ENCODE measurements at places on chromosomes 4 and X.

GRCh38 chrX:1912193-1912592 is 297.3 kb downstream of the ASMT start:
- no peak for DNase-seq

DNA sequence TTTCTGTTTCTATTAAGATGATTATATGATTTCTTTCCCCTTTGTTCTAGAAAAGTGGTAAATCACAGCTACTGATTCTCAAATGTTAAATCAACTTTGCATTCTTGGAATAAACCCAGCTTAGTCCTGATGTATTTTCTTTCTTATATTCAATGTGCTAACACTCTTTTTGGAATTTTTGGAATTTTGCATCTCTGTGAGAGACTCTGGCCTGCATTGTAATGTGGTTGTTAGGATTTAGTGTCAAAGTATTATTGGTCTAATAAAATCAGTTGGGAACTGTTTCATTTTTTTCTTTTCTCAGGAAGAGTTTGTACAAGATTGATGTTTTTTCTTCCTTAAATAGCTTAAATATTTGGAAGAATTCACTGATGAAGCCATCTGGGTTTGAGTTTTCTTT is 109.6 kb downstream of the KIT start:
- DNase-seq = no peak

GRCh38 chrX:126165721-126166461 is at the start of gene DCAF12L2:
Gene DCAF12L2 (minus strand): TSS chrX:126166289. CDS start chrX:126165924, 365 bp downstream.
- no peak for DNase-seq

DNA sequence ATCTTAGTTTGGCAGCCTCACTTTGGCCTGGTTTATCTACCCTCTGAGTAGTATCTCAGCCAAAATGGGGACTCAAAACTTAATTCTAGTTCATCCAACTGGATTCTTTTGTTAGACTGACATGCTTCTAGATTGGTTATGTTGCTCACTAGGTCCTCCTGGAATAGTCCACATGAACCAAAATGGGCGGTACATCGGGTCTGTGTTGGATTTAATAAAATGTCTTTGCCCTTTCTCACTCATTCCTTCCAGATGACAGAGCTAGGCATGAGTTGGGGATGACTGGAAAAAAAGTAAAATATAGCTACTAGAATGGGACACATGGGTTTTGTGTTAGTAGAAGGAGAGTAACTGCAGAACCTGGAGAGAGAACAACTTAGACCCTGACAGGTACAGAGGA is 247.9 kb downstream of the CCSER1 start:
- no peak for DNase-seq

- no peak for DNase-seq
Measured at GRCh38 chrX:100662796-100663195, 18.8 kb downstream of the SRPX2 start.

DNA sequence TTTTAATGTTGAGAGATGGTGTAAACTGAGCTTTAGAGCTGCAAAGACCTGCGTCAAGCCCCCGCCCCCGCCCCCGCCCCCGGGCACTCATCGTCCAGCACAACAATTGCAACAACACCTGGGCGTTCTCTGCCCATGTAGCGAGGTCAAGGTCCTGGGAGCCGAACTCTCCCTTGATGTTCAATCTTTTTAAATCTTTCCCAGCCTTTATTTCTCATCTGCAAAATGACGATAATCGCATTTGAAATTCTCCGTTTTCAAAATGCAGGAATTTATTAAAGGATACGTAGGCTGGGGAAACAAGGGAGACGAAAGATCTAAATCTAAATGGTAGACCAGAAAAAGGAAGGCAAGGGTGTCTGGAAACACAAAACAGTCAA is 648 bp upstream of the MSMO1 start:
- peak; percentile 46 for DNase-seq

DNA sequence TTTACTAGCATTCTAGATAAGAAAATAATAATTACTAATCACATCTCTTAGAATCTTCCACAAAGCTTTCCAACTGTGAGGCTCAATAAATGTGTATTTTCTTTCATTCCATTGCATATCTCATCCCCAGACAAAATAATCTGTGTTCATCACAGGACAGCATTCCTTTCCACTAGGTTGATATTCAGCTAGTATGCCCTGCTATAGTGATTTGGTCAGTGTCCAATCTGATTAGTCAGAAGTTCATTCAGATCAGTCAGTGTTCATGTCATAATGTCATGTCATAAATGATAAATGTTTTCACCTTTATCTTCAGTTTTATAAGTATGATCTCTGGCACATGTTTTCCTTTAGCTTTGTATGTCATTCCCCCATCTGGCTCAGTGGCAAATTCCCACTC is 611.4 kb downstream of the KCTD8 start:
- no peak for DNase-seq

DNA sequence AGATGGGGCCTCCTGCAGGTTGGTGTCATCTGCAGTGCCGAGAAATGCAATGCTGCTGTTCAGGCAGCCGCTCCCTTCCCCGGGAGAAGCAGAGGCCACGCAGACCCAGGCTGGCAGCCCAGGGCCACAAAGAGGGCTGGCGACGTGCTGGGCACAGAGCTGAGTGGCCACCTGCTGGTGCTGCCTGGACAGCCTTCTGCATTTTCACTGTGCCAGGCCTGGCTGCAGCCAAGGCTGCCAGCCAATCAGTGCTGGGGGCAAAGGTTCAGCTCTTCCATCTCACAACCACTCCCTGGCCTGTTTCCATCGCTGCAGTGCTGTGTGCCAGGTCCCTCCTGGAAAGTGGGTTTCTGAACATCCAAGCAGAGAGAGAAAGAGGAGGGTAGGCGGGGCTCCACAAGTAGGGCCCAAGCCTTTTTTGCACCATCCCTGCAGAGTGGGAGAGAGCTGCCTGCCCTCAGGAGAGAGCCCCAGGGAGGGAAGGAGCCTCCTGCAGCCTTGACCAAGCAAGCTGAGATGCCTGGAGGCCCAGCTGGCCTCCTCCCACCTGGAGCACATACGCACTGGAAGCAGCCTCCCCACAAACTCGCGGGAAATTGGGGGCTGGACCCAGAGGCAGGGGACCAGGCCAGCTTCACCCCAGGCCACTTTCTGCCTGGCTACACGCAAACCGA is 20.1 kb downstream of the ADRA2C start:
- peak; percentile 34 for DNase-seq

DNA sequence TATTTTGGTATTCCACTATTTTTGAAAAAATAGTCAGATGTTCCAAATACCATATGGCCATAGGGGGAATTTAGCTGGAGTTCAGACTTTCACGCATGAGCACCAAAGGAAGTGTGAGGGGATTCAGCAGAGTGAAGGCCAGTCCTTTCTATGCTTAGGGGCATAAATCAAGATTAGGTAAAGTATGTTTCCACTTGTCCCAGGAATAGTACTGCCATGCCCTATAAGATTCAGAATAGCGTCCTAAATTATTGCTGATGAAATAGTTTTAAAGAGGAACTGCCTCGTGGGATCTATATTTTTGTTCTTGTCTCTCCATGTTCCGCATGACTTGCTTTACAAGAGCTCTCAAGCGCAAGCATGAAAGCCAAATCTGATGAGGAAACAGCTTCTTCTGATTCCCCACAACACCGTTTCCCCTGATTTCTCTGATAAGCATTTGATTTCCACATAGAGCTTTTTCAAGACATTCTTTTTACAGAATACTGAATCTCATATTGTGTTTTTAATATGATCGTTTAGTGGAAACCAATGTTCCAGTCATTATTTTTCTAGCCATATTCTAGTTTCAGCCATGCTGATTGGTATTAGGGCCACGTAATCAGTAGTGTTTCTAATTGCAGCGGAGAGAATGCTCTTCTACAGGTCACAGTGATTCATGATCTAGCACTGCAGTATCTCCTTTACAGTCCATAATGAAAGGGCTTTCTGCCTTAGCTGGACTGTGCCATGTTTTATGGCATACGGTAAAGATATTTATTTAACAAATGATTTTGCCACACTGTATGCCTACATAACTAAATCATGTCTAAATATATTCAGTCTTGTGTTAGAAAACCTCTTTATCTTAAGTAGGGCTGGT is 492.3 kb downstream of the CENPC start:
- no peak for DNase-seq

DNA sequence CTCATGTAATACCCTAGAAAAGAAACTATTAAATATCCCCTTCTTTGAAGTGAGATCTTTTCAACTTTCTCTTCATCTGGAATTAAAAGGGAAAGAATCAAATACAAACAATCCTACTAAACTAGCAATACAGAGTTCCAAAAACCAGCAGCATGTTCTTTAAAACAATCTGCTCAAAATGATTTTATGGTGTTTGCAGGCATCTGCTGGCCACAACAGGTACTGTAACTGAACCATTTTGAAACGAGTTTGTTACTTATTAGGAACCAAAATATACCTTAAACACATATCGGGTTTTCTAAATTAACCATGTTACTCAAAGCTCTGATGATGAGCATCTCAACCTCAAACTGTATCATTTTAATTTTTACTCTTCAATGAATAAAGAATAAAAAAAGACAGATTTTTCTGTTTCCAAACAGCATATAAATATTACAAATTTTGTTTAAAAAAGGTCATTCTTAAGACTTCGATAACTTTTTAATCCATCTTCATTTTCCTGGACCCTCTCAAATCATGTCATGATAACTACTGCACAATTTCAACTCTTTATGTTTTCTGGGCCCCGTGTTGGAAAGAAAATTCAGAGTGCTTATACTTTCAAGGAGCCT is 56.5 kb downstream of the ARAP2 start:
- DNase-seq = peak; percentile 5

DNA sequence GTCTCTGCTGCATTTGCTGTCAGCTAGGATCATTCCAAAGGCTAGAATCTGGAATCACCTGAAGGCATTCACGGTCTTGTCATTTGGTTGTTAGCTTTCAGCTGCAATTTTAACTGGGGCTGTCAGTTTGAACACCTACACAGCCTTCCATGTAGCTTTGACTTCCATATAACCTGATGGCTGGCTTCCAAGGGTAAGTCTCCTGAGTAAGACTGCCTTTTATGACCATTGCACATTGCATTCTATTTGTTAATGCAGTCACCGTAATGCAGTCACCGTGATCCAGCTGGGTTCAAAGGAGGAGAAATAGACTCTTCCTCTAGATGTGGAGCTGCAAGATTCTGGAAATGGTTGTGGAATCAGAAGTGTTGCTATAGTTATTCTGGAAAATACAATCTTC is 1284.2 kb downstream of the ADGRL3 start:
- DNase-seq = no peak

DNA sequence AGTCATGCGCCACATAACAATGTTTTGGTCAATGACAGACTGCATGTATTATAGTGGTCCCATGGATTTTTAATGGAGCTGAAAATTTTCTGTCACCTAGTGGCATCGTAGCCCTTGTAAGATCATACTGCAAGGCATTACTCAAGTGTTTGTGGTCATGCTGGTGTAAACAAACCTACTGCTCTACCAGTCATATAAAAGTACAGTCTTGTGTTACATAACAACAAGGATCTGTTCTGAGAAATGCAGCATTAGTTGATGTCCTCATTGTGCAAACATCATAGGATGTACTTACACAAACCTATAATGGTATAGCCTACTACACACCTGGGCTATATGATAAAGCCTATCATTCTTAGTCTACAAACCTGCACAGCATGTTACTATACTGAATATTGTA is 34.6 kb downstream of the COX18 start:
- DNase-seq = no peak

DNA sequence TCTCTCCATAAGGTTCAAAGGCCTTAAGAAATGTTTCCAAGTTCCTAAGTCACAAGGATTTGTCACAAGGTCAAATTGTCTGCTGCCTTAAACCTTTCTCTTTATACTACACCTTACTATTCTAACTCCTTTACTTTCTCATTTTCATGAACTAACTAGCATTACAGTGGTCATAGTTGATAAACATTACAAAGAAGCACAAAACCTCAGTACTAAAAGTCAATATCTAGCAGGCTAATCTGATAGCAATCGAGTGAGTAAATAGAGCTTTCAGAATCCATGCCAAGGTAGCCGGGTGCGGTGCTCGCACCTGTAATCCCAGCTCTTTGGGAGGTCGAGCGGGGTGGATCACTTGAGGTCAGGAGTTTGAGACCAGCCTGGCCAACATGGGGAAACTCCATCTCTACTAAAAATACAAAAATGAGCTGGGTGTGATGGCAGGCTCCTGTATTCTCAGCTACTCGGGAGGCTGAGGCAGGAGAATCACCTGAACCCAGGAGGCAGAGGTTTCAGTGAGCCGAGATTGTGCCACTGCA is 510.0 kb downstream of the GBA3 start:
- no peak for DNase-seq

GRCh38 chr4:139535871-139536234 is 20.2 kb downstream of the SETD7 start:
- no peak for DNase-seq

DNA sequence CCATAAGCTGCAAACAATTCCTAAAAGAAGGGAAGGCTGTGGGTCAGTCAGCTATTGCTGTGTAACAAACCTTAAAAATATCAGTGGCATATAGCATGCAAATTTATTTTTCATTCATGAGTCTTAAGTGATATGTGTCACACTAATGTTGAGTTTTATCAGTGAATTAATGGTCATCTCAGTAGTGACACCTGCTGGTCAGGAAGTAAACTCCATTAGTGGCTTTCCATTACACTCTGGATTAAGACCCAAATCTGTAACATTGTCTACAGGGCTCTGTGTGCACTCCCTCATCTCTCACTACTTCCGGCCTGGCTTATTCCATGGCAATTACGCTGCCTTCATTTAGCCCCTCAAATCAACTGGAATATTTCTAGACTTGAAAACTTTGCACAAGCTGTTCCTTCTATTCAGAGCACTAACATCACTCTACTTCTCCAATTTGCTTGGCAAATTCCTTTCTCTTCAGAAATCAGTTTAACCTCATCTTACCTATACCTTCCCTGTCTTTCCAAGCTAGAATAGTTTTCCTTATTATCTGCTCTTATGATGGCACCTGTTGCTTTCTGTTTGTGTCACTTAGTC is 217.3 kb upstream of the TAPT1 start:
- DNase-seq = peak; percentile 24

- no peak for DNase-seq
Measured at GRCh38 chr4:171650543-171650942, 162.7 kb upstream of the GALNTL6 start.

GRCh38 chr4:25096251-25096980 is 63.8 kb downstream of the SEPSECS start:
- no peak for DNase-seq

DNA sequence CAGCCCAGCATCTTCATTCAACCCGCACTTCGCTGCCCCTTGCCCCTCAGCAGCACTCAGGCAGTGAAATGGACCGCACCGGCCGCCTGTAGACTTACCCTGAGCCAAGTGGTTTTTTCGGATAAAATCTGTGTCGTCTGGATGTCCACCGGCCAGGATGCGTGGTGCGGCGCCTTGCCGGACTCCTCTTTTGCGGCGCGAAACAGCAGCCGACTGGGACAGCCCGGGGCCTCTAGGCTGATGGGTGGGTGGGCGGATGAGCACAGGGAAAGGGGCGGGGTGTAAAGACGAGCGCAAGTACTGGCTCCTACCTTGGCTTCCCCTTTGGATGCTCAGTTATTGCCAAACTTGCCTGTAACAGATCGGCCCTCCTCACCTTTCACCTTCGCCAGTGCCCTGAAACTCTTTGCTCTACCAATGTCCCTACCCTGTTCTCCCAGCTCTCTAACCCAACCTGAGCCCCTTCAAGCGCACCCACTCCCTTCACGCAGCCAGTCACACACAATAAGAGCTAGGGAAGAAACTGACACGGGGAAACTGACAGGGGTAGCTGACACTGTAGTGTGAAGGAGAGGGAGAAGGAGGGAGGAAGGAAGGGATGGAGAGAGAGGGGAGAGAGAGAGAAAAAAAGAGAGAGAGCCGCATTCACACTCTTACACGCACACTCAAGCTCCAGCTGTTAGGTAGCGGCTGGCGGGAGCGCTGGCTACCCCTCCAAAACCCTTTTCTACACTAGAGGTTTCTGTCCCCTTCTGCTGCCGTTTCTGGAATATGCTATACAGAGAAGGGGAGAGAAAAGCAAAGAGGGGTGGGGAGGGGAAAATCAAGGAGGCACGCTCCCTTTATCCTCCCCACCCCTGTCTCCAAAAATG is 559 bp downstream of the TRPC5 start:
- DNase-seq = no peak
